Fibroblast of mammary gland (primary cell): ENCODE measurements at places on chromosomes 2 and 18.
A peak's percentile ranks its signal among the peaks of the same experiment; 100 is the strongest.

DNA sequence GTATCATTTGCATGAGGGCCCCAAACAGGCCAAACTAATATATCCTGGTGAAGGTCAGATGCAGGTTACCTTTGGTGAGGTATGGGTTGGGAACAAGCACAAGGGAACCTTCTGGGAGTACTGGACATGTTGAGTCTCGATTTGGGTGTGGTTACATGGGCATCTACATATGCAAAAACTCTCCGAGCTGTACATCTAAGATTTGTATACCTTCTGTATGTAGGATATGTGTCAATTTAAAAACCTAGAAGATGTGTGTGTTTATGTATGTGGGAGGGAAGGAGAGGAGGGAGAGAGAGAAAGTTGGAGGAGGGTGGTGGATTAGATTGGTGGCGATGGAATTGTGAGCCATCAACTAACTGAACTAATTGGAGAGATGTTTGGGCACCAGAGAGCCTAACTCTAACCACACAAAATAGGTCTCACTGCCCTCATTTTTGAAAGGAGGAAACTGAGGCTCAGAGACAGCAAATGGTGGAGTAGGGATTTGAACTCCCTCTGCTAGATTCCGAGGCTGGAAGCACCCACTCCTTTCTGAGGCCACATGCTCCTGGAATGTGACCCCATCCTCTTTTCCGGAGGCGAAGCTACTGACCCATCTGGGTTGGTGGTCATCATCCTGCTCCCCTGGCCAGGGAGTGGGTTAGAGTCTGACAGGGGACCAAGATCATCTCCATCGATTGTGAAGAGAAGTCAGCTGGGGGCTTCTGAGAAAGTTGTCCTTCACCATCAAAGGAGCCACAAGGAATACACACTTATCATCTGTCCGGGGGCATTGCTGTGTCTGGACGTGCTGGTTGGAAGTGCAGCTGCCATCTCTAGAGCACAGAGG, 107.3 kb upstream of the MYCN start:
- no peak for DNase-seq

DNA sequence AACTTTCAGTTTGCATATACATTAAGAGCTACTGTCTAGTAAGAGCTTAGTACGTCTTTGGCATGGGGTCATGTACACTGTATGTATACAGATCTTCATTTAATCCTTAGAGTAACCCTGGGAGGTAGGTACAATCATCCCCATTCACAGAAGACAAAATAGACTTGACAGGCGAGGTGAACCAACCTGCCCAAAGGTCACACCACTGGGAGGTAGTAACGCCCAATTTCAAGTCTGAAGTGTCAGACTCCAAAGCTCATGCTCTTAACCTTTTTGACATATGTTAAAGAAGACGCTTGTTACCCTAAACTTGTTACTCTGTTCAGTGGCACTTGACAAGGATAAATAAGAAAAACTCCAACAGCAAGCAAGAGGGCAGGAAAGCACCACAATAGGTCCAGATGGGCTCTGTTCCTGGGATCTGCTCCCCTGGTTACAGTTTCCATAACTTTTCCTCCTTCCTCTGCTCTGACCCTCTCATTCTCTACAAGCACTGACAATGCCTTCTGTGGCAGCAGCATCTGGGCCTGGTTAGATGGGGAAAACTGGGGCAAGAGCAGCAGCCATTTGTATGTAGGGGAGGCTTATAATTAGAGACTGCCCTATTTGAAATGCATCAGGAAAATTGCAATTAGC, 64.7 kb upstream of the SERTAD2 start:
- no peak for DNase-seq

GRCh38 chr2:162266460-162266760, 23.2 kb upstream of the FAP start:
- DNase-seq = peak; percentile 71

DNA sequence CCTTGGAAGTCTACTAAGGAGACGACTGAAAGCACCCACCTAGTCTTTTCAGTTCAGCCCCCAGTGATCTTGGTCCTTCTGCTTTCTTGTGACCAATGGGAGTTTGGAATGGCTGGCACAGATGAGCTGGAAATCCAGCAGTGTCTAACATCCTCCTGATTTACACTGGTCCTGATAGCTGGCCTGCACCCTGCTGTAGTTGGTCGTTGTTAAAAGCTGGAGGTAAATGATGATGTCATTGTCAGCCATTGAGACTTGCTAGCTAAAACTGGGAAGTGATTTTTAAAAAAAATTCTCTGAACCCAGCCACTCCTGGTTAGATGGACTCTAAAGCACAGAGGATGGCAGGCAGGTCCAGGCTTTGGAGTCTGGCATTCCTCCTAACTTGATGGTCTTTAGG, 19.3 kb downstream of the CCT7 start:
- DNase-seq = no peak

DNA sequence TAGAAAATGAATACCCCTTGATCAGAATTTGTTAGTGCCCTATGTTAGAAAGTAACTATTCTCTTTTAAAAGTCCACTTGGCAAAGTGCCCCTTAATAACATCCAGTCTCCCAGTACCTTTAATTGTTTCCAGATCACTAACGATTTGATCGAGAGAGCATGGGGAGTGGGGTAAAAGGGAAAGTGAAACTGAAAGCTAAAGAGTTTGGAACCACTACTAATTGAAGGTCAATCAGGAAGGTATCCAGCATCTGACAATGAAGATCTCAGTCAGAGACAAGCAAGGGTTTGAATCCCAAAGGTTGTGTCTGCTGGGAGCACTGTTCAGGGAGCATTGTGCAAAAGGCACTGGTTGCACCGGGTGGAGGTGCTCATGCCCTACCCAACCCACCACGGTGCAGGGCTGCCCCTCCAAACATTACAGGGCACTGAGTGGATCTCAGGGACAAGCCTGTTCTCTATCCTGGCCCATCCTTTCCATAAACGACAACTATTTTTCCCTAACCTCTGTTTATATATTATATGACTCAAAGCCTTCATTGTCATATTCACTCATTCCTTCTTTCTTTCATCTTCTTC, 14.6 kb upstream of the RIT2 start:
- DNase-seq = peak; percentile 39

DNA sequence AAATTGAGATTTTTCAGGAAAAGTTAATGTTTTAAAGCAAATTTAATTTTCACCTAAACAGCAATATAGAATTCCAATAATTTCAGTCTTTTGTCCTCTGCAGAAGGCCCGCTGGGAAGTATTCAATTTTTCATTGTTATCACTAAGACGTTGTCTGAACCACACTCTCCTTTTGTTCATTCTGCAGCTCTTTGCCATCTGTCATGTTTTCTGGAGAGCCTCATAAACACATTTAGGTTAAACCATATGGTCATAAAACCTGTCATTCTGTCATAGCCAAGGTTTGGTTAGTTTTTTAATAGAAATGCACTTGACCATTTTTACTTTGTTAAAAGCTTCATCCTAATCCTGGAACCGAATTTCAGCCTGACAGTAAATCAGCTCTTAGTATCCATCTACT, 54.0 kb upstream of the PGAP1 start:
- no peak for DNase-seq

- DNase-seq = no peak
Measured at GRCh38 chr18:34632321-34632720, 77.8 kb upstream of the DTNA start.

DNA sequence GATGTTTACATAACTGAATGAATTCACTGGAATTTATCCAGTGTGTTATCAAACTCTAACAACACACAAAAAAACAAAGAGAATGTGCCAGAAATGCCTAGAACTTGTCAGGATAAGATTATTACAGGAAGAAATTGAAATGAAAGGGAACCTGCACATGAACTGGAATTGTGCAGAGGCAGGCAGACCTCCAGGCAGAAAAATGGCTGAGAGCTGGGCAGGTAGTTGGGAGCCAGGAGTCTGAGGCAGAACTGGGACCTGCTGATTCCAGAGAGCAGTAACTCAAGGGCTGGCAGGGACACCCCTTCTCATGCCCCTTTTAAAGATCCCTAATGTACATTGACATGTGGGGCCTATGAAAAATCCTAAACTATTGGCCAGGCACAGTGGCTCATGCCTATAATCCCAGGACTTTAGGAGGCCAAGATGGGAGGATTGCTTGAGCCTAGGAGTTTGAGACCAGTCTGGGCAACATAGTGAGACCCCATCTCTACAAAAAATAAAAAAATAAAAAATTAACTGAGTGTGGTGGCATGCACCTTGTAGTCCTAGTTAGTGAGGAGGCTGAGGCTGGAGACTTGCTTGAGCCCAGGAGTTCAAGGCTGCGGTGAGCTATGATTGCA, 674 bp upstream of the SP110 start:
- no peak for DNase-seq

DNA sequence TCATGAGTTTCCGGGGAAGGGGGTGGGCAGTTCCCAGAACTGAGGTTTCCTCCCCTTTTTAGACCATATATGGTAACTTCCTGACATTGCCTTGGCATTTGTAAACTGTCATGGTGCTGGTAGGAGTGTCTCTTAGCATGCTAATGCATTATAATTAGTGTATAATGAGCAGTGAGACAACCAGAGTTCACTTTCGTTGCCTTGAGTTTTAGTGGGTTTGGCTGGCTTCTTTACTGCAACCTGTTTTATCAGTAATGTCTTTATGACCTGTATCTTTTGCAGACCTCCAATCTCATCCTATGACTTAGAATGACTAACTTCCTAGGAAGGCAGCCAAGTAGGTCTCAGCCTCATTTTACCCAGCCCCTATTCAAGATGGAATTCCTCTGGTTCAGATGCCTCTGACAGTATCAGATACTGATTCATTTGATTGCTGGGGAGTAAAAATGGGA, 447.3 kb downstream of the XIRP2 start:
- DNase-seq = peak; percentile 47

DNA sequence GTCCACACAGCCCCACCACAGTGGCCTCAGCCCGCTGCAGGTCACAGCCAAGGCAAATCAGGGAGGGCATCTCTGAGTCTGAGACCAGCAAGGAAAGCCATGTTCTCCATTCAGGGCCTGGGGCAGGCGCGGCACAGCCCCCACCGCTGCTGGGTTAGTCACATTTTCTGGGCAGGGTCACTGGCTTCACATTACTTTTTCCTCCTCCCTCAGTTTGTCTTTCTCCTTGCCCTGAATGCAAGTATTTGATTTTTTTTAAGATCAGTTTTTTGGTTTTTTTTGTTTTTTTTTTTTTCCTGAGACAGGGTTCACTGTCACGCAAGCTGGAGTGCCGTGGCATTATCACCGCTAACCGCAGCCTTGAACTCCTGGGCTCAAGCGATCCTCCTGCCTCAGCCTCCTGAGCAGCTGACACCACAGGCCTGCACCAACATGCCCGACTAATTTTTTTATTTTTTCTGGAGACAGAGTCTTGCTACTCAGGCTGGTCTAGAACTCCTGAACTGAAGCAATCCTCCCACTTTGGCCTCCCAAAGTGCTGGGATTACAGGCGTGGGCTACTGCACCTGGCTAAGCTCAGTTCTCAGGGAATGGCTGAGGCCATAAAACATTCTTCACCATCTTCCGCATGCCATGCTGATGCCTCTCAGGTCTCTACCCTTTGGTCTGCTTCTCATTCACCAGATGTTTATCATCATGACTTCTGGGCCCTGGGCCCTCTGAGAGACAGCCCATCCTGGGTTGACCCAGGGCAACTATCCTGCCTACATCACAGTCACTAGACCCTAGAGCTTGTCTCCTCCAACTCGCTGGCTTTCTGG, 628 bp upstream of the CAPG start:
- DNase-seq = peak; percentile 42

DNA sequence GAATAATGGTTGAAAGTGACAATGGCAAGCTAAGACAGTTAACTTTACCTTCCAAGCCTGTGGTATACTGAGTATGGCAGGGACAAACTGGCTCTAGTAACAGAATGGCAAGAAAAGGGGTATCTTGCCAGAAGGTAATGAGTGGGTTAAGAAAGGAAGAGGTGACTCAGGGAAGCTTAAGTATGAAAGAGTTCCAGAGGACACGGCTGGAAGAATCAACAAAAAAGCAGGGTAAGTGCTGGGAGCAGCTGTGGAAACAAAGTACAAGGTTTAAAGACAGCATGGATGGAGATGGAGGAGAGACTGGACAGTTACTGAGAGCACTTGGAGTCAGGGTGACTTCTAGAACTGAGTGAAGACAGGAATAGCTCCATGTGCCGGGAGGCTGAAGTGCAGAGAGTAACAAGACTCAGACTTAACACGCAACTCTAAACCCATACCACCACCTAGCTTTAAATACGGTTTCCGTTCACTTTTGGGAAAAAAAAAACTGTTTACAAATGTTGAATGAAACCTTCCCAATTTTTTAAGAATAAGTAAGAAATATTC, 69.0 kb downstream of the REV1 start:
- DNase-seq = peak; percentile 56

DNA sequence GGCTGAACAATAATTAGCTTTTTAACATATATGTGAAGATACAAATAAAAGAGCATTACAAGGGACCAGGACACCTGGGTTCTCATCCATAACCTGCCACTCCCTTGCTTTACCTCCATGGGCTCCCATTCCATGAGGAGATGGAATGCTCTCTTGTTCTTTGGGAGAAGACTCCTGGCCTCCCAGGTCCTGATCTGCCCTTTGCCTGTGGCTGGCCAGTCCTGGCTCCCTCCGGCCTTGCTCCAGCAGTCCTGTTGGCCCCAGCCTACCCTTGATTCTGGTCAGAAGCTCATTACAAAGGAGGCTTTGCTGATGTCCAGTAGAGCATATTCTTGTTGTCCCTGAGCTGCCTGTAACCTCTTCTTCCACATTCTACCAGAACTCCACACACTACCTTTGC, 60.3 kb downstream of the ADD2 start:
- no peak for DNase-seq

DNA sequence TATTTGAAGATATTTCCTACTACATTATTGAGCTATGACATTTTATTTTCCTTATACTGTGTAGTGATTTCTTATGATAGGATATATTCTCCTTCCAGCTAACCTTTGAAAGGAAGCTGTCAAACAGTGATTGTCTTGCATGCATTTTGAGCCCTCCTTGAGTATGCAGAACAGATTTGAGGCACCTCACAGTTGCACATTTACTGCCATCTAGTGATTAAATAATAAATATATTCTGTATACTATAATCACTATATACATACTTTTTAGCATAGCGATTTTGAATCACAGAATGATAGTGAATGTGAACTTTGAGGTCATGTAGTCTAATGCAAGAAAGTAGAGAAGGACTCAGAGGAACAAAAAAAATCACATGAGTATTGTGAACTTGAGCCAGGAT, 268.4 kb upstream of the CDH19 start:
- peak; percentile 1 for DNase-seq

GRCh38 chr18:52829876-52830405, 489.9 kb downstream of the DCC start:
- no peak for DNase-seq

- DNase-seq = peak; percentile 8
Measured at GRCh38 chr18:47775961-47776360, 154.5 kb downstream of the SMAD2 start.

DNA sequence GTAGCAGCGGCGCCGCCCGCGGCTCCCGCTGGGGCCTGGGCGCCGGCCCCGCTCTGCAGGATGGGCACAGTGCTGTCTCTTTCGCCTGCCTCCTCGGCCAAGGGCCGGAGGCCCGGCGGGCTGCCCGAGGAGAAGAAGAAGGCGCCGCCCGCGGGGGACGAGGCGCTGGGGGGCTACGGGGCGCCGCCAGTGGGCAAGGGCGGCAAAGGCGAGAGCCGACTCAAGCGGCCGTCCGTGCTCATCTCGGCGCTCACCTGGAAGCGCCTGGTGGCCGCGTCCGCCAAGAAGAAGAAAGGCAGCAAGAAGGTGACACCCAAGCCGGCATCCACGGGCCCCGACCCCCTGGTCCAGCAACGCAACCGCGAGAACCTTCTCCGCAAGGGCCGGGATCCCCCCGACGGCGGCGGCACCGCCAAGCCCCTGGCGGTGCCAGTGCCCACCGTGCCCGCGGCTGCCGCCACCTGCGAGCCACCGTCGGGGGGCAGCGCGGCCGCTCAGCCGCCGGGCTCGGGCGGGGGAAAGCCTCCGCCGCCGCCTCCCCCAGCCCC, 369 bp downstream of the CDK5R2 start:
- no peak for DNase-seq
